Activated CD4-positive, alpha-beta T cell treated with anti-CD3 and anti-CD28 coated beads, Interleukin-2, amount 50 U/mL, for 4 hours (primary cell): ENCODE measurements at places on chromosomes 7 and 10.

DNA sequence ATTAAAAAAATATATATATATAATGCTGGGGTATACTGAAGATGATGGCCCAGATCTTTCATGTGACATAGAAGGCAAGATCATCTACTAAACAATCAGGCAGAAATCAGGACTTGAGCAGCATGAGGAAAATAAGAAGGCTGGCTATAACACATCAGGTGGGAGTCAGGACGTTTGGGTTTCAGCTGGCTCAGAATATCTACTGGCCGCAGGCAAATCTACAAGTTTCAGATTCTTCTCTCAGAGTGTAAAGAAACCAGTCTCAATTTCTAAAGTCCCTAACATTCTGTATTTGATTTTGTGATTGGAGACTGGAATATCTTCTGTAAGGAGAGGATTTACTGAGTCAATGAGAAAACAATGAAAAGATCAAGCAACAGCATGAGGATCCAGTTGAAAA lies 37.7 kb upstream of the FAM3C start:
- no peak for DNase-seq

DNA sequence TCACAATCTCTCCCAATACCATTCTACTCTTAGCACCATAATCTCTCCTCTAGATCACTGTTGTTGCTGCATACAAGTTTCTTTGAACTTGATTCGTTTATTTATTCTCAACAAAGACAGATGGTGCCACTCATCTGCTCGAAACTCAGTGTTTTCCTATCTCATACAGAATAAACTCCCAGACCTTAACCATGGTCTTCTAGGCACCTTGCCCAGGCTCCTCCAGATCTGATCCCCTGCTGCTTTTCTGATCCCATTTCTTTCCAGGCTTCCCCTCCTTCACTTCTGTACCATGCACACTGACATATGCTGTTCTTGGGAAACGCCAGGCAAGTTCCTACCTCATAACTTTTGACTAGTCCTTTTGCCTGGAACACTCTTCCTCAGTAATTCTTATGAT lies 645.7 kb downstream of the DNAJB9 start:
- DNase-seq = no peak

- DNase-seq = no peak
These were observed 95.7 kb downstream of the PLXNA4 start for GRCh38 chr7:132480534-132480933.

DNA sequence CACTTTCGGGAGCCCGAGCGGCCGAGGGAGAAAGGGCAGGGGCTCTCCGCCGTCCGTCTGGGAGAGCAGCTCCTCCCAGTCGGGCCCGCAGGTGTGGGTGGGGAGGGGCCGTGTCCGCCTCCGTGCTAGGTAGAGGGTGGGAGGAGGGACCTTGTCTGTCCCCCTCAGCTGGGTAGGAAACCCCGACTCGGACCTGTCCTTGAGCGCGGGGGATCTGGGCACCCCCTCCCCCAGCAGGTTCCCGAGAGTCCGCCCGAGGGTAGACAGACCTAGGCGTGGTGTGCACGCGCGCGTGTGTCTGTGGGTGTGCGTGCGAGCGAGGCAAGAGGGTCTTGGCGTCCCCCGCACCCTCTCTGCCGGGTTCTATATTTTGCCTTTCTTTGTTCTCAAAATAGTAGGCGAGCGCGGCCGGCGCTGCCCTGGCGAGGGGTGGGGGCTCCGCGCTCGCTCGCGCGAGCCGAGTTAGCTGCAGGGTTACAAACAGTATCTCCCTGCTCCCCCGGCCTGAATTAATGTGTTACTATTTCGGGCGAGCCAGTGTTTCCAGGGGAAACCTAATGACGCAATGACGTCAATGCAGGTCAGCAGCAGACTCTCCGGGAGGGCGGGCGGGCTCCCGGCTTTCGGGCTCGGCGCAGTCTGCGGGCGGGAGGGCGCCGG lies 73.9 kb upstream of the LEP start:
- no peak for DNase-seq

DNA sequence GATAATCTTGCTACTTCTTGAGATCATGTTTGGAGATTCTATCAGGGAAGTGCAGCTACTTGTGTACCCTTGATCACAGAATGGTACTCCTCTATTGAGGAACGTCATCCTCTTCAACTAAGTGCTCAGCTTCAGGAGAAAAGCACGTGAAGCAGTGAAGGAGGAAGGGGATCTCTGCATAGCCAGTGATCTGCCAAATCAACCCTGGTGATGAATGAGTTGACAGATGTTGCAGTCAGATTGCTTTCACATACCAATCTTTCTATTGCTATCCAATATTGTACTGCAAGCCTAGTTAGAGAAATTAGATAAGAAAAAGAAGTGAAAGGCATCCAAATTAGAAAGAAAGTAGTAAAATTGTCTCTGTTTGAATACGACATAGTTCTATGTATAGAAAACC lies 309.4 kb downstream of the TWIST1 start:
- DNase-seq = no peak

- no peak for DNase-seq
These were observed 1.5 kb upstream of the OAT start for GRCh38 chr10:124420254-124420653.

DNA sequence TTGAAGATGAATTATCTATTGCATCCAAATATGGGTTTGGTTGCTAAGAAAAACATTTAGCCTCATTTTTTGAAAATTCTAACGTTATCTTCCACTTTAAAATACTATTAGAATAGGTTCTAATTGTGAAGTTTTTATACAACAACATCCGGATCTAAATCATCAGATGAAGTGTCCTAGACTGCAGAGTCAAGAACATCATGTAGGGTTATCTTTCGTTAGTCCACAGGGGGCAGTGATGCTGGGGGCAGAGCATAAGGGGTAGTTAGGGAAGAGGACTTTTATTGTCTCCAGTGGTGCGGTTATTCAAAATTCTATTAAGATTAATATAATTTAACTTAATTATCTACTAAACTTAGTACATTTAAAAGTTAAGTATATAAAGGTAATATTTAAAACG lies 990.6 kb upstream of the PHF14 start:
- no peak for DNase-seq

DNA sequence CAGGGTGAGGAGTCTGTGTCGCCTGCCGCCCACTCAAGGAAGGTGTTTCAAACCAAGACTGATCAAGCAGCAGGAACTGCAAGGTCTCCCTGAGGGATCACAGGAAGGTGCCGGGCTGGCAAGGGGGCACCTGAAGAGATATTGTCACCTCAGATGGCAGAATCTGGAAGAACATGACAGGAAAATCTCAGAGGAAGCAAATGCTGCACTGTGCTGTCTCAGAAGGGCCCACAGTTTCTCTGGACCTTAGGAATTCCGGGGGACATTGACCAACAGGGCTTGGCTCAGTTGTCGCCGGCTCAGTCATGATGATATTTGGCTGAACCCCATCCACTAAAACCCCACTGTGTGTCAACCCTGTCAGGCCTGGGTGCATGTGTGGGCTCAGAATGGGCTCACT lies 31.9 kb upstream of the GPR26 start:
- DNase-seq = no peak

DNA sequence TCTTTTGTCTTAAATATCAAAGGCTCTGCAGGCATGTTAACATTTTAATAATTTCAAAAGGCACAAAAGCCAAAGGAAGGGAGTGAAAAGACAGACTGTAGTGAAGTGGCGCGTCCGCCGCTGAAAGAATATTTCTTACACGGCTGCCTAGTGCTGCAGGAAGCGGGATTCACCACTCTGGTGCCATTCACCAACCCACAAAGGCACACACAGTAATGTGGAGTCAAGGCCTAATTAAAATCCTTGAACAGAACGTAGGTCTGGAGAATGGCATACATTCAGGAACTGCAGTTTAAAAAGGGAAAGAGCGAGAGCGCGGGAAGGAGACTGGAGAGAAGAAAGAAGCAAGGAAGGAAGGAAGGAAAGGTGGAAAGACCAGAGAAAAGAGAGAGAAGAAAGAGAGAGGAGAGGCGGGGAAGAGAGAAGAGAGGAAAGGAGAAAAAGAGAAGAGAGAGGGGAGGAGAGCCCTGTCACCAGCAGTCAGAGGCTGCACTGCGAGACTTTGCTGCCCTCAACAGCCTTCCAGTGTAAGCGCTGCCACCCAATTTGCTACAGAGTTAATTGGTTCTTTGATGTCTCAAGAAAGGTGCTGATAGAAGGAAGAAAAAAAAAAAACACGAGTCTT lies 554.0 kb downstream of the MDFIC start:
- no peak for DNase-seq

GRCh38 chr10:14820010-14820774 lies 17.6 kb downstream of the CDNF start:
- DNase-seq = no peak

- no peak for DNase-seq
These were observed 249.8 kb upstream of the TCF7L2 start for GRCh38 chr10:112700215-112700671.

GRCh38 chr10:24097751-24098207 lies 111.2 kb upstream of the KIAA1217 start:
- DNase-seq = no peak

- DNase-seq = no peak
These were observed 103.2 kb downstream of the WDR37 start for GRCh38 chr10:1159131-1160061.

- DNase-seq = no peak
These were observed 5.5 kb downstream of the GIMAP6 start for GRCh38 chr7:150626696-150627095.

DNA sequence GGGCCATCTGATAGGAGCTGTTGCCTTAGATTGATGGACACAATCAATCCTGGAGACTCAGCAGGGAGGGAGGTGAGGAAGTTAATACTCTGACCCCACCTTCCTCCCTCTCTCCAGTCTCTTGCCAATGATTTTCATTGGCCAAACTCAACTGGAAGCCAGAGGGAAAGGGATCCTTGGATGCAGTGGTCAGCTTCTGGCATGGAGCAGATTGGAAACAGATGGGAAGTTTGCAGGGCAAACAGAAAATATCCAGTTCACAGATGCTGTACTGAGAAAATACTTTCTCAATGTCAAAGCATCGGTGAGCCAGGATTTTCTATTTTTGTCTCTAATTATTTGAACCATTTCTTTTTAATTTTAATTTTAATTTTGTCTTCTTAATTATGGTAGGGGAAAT lies 170.8 kb downstream of the BBS9 start:
- DNase-seq = no peak

- DNase-seq = no peak
These were observed 126.3 kb downstream of the MAD1L1 start for GRCh38 chr7:2106440-2106839.

DNA sequence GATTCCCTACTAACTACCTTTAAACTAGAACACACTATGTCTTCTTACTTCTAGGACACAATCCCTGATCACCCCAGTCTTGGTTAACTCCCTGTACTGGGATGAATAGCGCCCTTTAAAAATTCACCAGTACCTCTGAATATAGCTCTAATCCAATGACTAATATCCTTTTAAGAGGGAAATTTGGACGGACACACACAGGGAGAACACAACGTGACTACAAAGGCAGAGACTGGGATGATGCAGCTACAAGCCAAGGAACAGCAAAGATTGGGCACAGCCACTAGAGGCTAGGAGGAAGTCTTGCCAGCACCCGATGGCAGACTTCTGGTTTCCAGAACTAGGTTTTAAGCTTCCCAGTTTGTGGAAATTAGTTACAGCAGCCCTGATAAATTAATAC lies 81.4 kb downstream of the MALSU1 start:
- no peak for DNase-seq

DNA sequence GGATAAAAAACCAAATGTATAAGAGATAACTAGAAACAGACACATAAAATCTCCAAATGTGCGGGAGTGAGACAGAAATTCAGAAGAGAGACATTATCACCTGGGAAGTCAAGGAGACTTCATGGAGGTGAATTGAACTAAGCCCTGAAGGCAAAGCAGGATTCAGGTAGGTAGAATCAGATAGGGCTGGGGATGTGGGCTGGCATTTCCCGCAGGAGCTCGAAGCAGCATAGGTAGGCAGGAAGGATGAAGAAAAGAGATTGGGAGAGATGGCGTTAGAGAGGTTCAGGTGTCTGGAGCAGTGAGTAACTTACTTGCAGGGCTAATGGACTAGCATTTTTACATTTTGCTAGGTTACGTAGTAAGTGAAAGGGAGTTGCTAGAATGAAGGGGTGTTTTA lies 58.2 kb upstream of the NRP1 start:
- DNase-seq = no peak

GRCh38 chr10:14312014-14312413 lies 18.7 kb downstream of the FRMD4A start:
- DNase-seq = no peak

- DNase-seq = no peak
These were observed 63.1 kb upstream of the ADRB1 start for GRCh38 chr10:113980408-113981087.

DNA sequence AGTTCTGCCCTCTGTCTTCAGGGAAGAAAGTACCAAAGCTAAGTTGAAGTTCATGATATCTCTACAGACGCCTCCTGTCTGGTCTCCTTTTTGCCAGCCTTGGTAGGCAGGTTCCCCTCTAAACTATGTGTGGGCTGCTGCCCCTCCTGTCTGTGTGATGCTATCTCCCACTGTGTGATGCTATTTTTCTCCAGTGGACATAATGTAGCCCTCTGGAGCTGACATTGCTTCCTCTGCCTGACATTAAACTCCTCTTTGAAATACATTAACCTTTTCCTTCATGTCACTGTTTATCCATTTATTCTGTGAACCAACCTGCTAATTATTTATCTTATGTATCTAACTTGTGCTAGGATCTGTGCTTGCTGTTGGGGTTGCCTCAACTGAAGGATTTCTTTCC lies at the start of gene PRSS58:
TSS of gene PRSS58 (minus strand) at position 101 of the 400 bp plus-strand sequence. CDS start 351 bp downstream, outside the sequence.
- DNase-seq = no peak

DNA sequence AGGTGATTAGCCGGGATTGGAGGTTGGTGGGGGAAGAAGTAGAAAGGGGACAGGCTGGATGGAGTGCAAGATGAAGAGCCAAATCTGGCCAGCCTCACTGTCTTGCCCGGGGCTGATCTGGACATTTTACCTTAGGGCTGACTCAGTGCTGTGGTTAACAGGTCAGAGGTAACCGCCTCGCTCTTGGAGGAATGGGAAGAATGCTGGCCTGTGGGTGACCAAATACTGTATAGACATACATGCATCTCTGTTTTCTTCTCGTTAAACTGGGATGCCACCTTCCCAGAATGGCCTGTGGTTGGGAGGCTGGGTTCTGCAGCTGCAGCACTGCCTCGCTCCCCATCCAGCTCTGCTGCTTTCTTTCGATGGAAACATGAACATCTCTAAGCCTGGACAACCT lies 120.0 kb downstream of the SEC23IP start:
- DNase-seq = no peak

GRCh38 chr7:105849122-105849855 lies 27.1 kb downstream of the ATXN7L1 start:
- peak; percentile 43 for DNase-seq
